ENCODE measurements at places on chromosomes 4 and X.

- no peak for DNase-seq
Observed at GRCh38 chr4:21652508-21653231, 295.9 kb downstream of the KCNIP4 start.

DNA sequence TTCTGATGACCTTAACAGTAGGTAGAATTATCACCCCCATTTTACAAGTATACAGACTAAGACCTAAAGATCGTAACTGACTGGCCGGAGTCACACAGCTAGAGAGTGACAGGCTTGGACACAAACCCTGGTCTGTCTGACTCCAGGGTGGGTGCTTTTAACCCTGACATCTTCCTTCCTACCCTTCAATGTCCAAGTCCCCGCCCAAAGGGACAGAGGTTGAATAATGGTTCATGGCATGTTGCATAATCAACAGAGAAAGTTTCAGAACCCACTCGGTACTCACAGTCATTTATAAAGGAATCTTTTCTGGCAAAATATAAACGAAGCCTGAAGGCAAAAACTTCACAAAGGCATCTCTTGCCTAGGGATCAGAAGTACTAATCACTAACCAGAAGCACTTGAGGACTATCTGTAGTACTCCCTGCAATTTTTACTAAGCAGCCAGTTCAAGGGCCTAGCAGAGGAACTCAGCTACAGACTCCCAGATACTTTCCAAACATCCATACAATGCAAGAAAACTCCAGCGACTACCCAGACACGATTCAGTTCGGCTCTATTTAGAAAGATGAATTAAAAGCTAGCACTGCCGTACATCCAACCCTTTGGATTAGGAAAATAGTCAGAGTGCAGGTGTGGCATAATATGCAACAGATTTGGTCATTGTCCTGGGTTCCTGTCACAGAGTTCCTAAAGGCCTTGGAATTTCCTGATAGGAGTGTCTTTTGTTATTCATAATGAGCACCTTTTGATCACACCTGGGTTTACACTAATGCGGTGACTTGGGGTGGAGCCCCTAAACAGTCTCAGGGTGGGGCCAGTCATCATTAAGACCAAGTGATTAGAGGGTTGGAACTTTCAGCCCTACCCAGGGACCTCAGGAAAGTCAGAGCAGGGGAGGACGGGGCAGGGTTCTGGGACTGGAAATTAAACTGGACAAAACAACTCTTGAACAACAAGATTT is 44.0 kb downstream of the RELL1 start:
- DNase-seq, result no peak

DNA sequence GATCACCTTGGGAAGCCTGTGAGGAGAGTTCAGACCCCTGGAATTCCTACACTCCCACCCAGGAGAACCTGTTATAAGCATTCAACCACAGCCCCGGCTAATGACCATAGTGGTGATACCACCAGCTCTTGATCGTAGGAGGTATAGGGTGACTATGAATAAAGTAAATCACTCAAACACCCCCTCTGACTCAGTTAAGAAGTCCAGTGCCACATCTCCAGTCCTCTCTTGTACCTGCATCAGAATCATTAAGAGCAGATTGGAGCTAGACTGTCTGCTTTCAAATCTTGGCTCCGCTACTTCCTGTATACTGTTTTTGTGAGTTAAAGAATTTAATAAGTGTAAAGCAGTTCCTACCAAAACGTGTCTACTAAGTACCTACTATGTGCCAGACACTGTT is 565.1 kb upstream of the DIPK2B start:
- DNase-seq, result no peak

DNA sequence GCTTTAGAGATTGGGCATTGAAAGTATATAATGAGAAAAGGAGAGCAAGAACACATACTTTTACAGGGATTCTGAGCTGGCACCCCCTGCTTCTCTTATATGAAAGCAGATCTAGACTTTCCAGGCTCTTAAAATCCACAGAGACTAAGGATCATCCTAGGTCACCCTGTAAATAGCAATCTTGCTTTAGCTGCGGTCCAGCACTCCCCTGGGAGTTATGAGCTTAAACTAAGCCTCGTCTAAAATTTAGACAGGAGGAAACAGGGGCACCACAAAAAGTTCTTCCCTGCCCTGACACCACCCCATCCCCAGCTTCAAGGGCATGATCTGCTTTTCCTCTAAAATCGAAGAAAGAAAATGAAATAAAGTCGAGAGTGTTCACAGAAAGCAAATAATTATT is 143.3 kb upstream of the KCNIP4 start:
- DNase-seq, result no peak

- DNase-seq, result no peak
Observed at GRCh38 chr4:13546142-13546940, 2.0 kb upstream of the NKX3-2 start.

DNA sequence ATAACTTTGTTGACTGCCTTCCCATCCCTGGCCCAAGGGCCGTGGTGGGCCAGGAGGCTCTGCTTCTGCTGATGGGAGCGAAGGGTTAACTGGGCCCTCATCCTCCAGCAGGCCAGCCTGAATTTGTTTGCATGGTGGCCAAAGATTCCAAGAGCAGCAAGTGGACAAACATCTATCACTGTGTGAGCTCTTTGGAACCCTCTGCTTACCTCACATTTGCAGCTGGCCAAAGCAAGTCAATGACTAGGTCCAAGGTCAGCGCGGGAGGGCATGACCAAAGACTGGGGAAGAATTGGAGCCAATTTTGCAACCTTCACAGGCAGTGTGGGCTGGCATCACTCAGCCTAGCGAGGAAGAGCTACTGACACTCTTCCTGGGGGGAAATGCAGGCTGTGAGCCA is 67.8 kb upstream of the ATP6AP2 start:
- DNase-seq, result no peak

DNA sequence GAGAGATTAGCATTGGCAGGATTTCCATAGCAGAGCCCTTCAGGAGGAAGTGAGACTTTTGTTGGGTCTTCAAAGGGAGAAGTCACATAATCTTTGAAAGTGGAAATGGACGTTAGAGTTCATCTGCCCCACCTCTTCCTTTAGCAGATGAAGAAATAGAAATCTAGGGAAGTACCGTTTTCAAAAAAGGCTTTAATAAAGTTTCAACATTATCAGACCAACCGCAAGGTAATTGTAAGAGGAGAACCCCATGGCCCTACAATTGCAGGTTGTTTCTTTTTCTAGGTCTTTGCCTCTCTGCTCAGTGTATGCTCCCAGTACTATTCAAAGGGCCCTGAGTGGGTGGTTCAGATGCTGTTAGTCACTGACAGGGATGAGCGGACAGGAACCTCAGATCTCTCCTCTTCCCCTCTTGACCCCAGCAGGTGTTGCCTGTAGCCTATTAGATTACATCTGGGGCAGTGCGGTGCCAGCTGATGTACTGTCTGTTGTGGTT is 48.6 kb upstream of the AP1S2 start:
- DNase-seq, result no peak

GRCh38 chr4:74206088-74206825 is 48.3 kb downstream of the MTHFD2L start:
- DNase-seq, result no peak

GRCh38 chrX:108178143-108178498 is 86.5 kb downstream of the ATG4A start:
- no peak for DNase-seq

DNA sequence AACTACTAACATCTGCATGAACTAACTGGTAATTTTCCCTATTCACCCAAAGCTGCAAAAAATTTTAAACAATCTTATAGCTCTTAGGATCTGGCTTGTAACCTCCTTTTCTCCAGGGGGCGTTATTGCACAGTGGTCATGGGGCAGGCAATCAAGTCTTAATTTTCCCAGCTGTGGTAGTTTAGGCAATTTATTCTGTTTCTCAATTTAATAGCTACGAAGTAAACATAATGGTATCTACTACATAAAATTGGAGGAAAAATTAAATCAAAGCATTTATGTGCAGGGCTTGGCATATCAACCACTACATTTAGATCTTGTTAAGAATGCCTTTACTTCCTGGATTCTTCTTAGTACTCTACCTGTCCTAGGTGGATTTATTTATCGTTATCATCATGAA is 137.4 kb upstream of the GUCY1A1 start:
- no peak for DNase-seq

- no peak for DNase-seq
Observed at GRCh38 chrX:115525486-115525885, 35.5 kb upstream of the PLS3 start.

DNA sequence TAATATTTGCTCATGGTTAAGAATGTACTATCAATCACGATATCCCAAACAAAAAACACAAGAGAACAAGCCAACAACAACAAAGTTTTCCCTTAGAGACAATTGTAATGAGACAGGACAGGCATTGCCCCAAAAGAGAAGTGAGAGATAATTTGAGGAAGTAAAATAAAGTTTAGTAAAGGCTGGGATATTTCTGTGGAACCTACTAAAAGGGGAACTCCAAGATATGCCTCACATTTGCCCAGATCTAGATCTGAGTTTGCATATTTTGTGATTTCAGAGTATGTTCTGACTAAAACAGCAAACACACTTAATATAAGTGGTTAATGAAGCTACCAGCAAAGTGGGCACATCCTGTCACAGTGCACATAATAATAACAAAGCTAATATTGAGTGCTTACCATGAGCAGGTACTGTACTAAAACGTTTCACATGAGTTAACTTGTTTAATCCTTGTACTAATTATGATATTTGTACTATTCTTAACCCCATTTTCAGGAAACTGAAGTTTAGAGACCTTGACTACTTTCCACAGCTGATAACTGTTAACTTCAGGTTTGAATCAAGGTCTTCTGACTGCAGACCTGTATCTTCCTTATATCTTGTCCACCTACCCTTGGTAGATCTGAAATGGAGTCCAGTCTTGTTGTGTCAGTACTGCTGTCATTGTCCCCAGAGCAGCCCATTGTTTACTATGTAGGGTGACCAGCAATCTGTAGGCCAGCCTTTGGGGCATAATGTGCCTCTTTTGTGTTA is 26.0 kb upstream of the BMP2K start:
- DNase-seq, result no peak

GRCh38 chr4:140702096-140702757 is 54.0 kb downstream of the TBC1D9 start:
- no peak for DNase-seq

DNA sequence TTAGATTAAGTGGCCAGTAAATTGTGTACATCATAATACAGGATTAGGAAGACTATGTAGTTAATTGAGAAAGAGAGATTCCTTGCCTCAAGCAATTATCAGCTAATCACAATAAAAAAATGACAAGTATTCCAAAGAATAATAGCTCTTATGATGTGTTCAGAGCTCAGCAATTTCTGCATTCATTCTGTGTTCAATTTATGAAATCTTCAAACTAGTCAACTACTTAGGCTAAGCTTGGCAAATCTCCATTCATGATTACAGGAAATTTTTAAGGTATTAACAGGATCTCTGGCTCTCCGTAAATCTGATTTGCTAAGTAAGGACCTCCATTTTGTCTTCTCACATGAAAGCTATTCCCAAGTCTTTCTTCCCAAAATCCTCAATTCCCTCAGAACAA is 256.9 kb upstream of the TEX13A start:
- DNase-seq, result no peak

DNA sequence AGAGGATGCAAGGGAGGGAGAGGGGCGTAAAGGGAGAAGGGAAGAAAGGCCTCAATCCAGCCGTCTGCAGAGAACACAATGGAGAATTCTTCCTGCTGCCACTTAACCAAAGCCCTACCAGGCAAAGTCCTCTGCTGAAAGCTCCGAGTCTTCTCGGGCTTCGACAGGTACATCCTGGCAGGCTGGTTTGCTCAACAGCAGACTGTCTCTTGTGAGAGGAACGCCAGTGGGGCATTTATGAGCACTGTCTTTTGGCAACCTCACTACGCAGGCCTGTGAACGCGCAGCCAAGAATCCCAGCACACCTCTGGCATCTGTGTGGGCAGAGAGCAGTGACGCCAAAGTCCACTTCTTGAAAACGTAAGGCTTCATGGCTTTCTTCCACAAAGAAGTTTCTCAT is 207.5 kb upstream of the FAM9B start:
- no peak for DNase-seq

DNA sequence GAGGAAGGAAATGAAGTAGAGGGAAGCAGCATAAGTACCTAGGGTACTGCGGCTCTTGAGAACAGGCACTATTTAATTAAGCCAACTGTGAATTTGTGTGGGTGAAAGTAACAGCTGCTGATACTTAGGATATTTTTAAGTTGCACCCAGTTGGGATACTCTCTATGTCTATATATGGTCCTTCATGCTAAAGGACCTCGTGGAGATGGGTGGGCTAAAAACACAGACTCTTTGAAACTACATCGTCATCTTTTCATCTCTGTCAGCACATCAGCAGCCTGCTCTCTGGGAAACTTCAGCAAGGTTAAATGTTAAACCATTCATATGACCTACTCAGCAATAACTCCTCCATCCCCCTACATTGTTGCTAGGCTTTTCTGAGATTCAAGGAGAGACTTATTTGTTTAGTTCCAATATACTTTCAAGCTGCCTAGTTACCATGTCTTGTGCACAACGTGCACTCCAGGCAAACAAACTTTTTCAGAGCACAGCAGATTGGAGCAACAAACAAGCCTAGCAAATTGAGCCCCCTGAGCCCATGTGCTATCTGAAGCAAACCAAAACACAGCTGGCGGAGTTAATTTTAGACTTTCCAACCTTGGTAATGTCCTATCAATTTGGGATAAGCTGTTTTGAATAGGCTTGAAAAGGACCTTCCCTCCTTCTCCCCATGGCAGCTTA is 6.2 kb upstream of the MOB1B start:
- no peak for DNase-seq

GRCh38 chr4:183200453-183200852 is 101.4 kb downstream of the WWC2 start:
- DNase-seq, result no peak

GRCh38 chr4:123603165-123603564 is 206.6 kb downstream of the SPRY1 start:
- no peak for DNase-seq

- no peak for DNase-seq
Observed at GRCh38 chrX:137194164-137194563, 160.4 kb upstream of the GPR101 start.

- DNase-seq, result no peak
Observed at GRCh38 chr4:140744421-140744820, 11.8 kb downstream of the TBC1D9 start.

GRCh38 chrX:2447484-2447883 is 53.3 kb downstream of the DHRSX start:
- no peak for DNase-seq

DNA sequence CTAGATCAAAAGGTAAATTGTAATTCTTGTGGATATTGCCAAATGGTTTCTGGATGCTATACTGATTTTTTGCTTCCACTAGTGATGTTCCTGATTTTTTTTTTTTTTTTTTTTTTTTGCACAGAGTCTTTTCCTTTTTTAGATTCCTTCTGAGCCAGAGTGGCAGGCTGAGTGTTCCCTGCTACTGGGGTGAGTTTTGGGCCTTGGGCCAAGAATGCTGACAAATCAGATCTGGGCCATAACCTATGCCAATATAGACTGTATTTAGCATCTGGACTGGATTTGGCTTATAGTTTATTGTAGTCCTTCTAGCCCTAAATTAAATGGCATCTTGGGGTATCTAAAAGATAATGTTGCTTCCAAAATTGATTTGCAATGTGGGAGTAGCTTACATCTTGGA is 52.8 kb downstream of the REPS2 start:
- DNase-seq, result no peak

DNA sequence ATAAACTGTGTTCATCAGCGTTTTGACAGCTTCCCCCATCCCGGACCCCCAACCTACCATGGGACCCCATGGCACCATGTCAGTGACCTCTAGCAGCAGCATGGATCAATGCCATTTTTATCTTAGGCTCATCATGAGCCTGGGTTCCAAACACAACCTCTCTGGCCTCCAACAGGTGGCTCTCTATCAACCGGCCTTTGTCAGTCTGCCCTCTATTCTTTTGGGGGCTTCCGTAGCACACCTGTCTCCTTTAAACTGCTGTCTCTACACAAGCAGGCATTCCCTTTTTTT is 721 bp upstream of the TMEM150C start:
- DNase-seq, result no peak

GRCh38 chr4:144645631-144646522 is at the start of gene HHIP:
Gene HHIP, plus strand, starts transcription at chr4:144646156. Its CDS starts 520 bp downstream, at chr4:144646676.
- peak; percentile 20 for DNase-seq
